ENCODE measurements at places on chromosomes 11 and 22. TPM values are rescaled to one million over a fixed set of nuclear protein-coding genes. Genes with fewer than 3 reads are reported as not detected.

GRCh38 chr11:134244593-134244992 lies 8.6 kb downstream of the THYN1 start:
- DNase-seq: peak; percentile 69

DNA sequence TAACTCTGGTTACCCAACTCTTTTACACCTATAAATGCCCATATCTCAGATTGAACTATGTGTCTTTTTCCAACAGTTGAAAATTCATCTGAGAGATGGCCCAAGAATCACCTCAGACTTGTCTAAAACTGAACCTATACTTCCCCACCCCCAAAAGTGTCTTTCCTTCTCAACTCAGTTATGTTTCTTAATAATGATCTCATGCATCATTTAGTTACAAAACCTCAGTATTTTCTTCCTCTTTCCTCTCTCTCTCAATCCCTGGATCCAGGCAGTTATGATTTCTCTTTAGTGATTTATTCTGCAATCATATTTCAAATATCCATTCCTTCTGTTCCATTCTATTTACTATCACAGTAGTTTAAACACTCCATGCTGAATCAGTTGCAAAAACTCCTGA lies 32.3 kb upstream of the ADSL start:
- no peak for DNase-seq

DNA sequence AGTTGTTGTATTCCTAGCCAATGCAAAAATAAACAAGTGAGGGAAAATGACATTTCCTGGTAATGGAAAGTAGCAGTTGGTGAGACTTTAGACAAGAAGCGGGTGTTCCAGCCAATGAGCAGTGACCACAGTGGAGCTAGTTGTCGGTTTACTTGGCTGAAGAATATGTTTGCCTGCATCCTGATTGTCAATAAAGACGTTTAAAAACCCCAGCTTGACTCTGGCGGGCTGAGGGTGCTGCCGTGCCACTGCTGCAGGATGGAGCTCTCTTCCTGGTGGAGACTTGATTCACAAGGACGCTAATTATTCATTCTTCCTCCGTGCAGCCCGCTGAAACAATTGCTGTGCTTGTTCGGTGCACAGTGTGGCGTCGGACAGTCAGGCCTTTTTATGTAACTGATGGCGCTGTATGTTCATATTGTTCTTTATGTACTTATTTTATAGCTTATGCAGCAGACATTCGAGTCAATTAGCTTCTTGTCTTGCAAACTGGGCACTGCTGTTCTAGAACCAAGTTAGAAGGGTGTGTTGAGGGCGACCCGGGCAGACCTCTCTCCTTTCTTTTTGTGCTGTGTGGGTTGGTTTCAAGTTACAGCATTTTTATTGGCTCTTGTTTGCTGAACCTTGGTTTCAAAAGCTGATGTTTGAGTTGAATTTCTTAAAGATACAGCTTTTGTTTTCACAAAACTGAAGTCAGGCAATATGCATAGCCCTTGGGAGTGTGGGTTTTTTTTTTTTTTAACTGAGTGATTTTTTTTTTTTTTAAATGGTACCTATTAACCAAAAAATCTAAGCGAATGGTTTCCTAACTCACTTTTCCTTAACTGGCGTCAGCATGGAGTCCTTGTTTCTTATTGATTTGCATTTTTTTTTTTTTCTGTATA lies 153.9 kb downstream of the TEAD1 start:
- DNase-seq: peak; percentile 81

The ARHGAP20 gene
- total RNA-seq: not detected

GRCh38 chr11:61273178-61274078 lies 21.7 kb downstream of the VWCE start:
- no peak for DNase-seq

DNA sequence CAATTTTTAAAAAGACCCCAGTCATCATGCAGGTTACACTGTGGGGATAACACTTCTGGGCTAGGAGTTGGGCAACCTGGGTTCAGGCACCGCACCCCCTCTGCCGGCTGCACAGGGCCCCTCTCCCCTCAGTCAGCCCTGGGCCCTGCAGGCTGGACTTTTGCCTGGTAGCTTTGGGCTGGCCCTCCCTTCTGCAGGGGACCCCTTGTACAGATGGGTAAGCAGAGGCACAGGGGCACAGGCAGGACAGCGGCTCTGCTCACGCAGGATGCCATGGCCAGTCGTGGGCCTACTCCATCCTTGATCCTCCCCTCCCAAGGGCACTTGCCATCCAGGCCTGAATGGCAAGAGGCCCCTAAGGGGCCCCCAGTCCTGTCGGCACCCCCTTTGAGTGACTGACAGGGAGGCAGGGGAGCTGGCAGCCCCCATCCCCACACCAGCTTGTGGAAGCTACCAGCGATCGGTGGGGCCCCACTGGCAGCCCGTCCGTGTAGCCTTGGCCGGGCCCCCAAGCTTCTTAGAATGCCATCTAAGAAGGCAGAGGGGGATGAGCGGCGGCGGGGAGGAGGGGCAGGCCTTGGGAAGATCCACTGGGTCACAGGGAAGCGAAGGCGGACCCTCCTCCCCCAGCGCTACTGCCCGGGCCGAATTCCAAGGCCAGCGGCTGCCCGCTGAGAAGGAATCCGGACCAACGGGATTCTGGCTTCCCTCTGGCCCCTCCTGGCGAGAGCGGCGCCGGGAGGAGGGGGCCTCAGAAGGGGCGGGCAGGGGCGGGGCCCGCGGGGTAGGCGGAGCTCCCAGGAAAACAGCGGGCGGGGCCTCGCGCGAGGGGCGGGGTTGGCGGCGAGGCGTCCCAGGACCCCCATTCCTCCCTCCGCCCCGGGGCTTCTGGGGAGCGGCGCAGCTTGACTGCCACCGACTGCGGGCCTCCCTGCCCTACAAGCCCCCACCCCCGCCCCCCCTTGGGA lies 6.8 kb upstream of the CHKA start:
- DNase-seq: peak; percentile 87

DNA sequence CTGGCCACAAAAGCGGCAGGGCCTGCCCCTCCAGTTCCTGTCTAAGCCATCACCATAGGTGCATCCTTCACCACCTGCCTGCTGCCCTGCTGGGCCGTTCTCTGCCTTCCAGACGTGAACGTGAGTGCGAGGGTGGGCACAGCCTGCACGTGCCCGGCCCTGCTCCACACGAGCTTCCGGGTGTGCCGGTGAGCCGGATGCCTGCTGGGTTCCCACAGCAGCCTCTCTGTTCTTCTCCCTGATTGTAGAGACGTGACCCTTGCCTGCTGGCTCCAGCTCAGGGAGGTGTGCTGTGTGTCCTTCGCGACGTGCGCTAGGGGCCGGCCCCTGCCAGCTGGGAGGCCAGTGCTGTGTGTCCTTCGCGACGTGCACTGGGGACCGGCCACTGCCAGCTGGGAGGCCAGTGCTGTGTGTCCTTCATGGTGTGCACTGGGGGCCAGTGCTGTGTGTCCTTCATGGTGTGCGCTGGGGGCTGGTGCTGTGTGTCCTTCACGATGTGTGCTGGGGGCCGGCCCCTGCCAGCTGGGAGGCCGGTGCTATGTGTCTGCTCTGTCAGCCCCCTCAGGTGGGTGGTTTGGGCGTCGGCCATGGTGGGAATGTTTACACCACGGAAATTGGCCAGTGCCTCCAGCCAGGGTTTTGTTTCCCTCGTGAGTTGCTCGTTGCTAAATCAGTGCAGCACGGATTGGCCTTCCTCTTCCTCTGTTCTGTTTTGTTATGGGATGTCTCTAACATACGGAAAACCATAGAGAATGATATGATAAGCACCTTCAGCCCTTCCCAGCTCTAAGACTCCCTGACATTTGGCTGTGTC lies 35.4 kb upstream of the BRSK2 start:
- DNase-seq: no peak

The CCDC73 gene
- total RNA-seq: not detected

The TBX10 gene
- total RNA-seq: 5.4 TPM

DNA sequence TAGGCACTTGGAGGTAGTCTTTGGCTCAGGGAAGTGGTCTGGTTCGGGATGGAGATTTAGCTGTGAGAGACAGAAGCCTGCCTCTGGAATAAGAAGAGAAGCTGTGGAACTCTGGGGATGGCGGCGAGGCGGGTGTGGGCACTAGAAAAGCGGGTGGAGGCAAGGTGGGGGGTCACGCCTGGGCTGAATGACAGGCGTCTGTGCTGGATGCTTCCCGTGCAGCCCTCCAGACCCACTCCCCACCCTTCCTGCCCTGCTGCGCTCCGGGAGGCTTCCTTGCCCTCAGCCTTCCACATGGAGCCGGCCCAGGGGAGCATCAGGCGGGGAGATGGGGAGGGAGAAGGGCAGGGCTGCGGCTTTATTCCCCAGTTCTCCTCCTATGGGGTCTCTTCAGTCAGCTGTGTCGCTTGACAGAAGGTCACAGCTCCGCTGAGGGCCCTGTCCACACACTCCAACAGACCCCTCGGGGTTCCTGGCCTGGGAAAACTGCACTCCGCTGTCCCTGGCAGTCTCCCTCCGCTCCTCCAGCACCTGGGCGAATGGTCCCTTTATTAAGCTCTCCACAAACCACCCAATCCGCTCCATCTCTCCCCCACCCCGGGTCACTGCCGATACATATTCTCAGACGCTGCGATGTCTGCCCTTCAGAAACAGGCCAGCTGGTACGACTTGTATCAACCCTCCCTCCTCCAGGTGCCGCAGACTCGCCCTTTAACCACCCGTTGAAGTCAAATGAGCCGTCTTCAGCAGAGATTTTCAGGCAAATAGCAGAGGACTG lies 6.2 kb downstream of the DNAJB13 start:
- DNase-seq: no peak

The SMTNL1 gene
- total RNA-seq: not detected

DNA sequence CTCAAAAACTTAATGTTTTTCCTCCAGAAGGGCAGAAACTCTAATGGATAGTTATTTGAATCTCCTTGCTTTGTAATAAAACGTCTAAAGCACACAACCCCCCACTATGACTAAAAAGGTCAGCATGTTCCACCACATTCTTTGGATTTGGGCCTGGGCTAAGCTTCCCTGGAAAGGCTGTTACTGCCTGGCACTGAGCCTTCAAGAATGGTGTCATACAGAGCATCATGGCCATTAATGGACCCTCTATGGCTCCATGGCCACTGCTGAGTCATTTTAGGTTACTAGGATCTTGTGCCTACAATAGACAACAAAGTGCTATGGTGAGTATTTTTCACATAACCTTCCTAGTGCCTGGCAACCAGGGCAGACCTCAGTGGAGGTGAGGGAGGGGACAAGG lies 242.6 kb upstream of the FAT3 start:
- DNase-seq: peak; percentile 57

DNA sequence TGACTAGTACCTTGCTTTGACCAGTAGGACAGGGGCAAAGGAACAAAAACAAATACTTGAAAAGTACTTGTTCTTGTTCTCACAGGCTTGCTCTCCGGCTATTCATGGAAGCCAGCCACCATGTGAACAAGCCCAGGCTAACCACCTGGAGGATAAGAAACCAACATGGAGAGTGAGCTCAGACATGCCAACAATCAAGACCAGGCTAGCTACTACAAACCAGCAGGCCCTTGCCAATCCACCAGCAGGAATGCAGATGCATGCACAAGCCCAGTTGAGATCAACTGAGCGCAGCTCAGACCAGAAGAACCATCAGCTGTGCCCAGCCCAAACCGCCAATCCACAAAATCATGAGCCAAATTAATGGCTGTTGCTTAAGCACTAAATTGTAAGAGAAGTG lies 180.1 kb upstream of the ISX start:
- DNase-seq: no peak

DNA sequence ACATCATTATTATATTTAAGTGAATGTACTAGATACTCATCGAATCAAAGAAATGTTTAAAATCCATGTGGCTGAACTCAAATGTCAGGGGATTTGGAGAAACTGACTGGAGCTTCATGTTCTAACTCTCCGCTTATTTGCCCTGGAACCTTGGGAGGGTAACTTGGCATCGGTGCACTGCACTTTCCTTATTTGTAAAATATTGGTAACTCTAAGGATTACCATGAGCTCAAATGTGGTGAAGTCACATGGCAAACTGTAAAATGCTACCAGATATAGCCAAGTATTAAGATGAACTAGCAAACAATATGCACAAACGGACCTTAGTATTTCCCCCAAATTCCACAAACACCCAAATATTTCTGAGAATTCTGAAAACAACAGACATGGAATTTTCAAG lies 75.6 kb downstream of the ETS1 start:
- no peak for DNase-seq

- no peak for DNase-seq
Measured at GRCh38 chr11:124766156-124766555, 4.1 kb upstream of the ESAM start.

DNA sequence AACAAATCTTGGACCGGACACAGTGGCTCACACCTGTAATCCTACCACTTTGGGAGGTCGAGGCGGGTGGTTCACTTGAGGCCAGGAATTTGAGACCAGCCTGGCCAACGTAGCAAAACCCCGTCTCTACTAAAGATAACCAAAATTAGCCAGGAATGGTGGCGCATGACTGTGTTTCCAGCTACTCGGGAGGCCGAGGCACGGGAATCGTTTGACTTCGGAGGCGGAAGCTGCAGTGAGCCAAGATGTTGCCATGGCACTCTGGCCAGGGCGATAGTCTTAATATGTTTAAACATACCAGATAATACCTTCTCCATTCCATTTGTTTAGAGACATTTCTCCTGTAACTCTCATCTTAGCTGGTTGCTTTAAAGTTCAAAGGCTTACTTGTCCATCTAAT lies 218.6 kb downstream of the ARHGAP42 start:
- no peak for DNase-seq

DNA sequence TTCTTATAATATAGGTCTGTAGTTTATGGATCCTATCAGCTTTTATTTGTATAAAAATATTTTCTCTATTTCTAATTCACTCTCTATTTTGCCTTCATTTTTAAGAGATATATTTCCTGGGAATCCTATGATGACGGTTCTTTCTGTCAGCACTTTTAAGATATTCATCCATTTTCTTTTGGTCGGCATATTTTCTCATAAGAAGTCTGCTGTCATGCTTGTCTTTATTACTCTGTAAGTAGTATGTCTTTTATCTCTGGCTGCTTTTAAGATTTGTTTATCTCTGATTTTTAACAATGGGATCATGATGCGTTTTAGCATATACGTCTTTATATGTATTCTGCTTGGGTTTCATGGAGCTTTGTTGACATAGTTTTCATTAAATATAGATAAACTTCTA lies 175.5 kb downstream of the SNX19 start:
- DNase-seq: no peak

DNA sequence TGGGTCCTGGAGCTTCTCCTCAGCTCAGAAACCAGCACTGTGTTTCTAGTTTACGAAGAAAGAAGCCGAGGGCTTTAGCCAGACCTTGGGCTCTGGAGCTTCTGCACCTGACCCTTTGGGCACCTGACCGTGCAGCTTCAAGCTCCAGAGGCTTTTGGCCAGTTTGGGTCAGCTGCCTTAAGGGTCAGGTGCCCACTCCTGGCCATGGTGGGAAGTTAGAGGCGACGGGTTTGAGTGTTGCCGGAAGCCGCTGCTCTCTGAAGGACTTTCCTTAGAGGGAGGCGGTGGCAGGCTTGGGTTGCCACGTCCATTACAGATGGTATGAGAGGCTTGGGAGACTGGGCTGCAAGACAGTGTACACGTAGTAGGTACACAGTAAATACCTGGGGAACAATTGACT lies 52.3 kb downstream of the PISD start:
- DNase-seq: no peak

- no peak for DNase-seq
Measured at GRCh38 chr11:33953289-33953688, 61.4 kb upstream of the LMO2 start.

- peak; percentile 8 for DNase-seq
Measured at GRCh38 chr22:31872209-31872608, 72.1 kb upstream of the YWHAH start.

GRCh38 chr11:13119361-13119760 lies 110.2 kb downstream of the RASSF10 start:
- DNase-seq: no peak

- no peak for DNase-seq
Measured at GRCh38 chr22:23831261-23831660, 7.5 kb downstream of the DERL3 start.

All from HT-29 (cell line).